ENCODE measurements at places on chromosomes 4 and X.

DNA sequence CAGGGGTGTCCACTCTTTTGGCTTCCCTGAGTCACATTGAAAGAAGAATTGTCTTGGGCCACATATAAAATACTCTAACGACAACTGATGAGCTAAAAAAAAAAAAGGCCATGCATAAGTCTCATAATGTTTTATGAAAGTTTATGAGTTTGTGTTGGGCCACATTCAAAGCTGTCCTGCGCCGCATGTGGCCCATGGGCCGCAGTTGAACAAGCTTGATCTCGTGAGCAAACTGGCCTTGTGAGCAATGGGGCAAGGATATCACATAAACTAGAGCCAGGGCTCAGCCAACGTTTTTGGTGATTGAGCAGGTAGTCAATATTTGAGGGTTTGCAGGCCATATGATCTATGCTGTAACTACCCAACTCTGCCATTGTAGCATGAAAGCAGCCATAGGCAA is 44.6 kb upstream of the PHKA2 start:
- no peak for DNase-seq

DNA sequence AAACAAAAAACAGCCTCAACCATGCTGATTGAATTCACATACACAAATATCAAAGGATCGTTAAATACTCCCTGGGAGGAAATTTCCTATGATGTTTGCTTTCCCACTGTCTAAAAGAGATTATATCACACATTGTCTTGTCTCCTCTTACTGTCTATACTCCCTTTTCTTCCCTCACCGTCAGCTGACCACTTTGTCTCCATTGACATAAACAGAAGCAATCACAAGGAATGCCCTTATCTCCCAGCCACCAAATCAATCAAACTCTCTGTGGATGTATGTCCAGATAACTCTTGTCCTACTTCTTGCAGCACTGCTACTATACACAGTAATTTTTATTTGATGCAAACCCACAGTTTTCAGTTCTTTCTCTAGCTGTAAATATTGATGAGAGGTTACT is 12.2 kb upstream of the NUDT9 start:
- DNase-seq, result no peak

GRCh38 chr4:78667764-78668163 is 108.4 kb upstream of the BMP2K start:
- DNase-seq, result no peak

DNA sequence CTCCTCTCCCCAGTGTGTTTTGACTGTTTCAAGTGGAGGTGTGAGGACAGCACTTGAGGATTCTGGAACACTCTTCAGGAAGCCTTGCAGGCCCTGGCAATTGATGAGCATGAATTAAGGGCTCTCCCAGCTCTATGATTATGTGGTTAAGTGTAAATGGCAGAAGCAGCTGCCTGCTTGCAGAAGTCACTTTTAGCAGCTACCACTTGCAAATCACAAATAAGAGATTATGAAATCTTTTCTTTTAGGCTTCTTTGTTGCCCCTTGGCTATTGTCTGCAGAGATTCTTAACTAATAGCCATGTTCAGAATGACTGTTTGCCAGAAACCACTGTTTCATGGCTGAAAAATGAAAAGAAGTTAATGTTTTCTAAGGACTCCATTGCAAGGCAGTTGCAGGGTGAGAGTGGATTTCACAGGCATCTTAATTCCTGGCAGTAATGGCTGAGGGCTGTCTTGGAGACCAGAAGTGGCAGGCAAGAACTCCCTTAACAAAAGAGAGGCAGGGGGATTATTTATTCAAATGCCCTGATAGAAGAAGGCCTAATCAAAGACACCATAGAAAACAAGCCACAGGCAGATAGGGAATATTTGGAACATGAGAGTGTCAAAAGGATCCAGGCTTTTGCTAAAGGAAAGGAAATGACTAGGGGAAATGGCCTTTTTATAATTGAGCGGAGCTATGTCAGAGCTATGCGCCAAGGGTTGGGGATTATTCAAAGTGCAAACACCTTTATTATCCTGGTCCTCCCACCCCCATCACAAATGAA is 8.3 kb upstream of the HOPX start:
- no peak for DNase-seq

GRCh38 chr4:100609810-100610209 is 92.0 kb upstream of the EMCN start:
- DNase-seq, result no peak

GRCh38 chrX:130114141-130114588 is 3.9 kb upstream of the ELF4 start:
- DNase-seq, result peak; percentile 34

DNA sequence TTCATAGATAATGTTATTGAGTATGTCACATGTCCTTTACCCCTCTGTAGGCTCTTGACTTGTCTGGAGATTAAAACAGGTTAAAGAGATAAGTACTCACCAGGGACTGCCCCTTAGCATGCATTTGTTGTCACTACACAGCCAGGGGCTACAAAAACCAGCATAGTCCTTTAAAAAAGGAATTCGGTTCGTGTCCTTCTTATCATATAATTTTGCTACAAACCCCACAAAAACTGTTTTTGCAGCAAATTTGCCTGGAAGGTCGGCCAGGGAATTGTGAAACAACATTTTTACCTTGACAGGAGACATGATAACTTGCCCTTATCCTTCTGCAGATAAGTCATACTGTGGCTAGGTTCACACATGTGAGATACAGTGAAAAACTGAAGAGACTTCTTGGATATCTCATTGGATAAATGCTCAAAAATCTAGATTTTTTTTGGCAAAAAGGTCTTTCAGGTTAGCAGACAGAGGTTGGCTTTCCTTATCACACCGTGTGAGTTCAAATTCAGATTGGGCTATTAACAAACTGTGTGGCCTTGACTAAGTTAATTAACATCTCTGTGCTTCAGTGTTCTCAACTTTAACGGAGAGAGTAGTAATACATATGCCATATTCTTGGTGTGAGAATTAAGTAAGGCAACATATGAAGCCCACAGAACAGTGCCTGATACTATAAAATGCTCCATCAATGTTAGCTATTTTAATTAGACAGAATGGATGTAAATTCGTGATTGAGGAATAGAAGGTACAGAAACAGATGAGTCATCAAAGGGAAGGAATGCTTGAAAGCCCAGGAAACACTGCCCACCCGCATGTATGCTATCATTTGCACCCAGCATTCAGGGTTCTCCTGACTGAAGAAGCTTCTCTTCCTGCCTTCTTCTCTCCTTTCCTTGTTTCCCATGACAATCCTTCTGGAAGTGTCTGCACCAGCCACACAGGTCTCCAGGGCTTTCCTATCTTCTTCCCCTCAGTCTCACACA is 30.0 kb downstream of the FAM9C start:
- no peak for DNase-seq

DNA sequence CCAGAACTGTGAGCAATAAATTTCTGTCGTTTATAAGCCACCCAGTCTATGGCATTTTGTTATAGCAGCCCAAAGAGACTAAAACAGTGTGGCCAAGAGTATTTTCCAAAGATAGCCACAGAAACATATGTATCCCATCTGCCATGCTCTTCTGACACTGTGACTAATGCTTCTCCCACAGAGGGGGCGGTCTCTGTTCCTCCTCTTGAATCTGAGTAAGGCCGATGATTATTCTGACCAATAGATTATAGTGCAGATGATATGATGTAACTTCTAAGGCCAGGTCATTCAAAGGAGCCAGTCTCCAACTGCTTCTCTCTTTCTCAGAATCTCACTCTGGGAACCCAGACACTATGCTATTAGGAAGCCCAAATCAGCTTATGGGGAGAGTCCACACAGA is 570.7 kb downstream of the BCOR start:
- DNase-seq, result no peak

All from NCI-H2029 treated with DMSO at 0.1 percent for 48 hours (cell line).